ENCODE measurements at places on chromosomes 2 and 18.

- DNase-seq: no peak
Observed at GRCh38 chr18:31192086-31192776, 29.6 kb upstream of the DSC1 start.

DNA sequence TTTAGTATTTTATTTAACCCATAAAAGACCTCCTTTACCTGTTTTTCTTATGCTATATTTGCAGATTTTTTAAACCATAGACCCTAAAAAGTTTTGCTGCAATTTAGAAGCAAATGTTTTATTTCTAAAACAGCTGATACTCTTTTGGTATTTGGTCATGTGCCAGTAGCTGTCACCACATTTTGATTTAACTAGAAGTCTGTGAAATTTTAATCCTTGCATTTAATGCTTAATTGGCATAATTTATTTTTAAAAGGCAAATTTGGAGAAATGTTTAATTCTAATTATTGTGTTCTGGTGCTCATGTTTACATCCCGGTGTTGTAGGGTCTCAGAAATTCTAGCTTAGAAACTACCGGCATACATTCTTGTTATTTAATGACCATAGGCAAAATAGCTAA, 111.8 kb downstream of the TTC27 start:
- DNase-seq: no peak

DNA sequence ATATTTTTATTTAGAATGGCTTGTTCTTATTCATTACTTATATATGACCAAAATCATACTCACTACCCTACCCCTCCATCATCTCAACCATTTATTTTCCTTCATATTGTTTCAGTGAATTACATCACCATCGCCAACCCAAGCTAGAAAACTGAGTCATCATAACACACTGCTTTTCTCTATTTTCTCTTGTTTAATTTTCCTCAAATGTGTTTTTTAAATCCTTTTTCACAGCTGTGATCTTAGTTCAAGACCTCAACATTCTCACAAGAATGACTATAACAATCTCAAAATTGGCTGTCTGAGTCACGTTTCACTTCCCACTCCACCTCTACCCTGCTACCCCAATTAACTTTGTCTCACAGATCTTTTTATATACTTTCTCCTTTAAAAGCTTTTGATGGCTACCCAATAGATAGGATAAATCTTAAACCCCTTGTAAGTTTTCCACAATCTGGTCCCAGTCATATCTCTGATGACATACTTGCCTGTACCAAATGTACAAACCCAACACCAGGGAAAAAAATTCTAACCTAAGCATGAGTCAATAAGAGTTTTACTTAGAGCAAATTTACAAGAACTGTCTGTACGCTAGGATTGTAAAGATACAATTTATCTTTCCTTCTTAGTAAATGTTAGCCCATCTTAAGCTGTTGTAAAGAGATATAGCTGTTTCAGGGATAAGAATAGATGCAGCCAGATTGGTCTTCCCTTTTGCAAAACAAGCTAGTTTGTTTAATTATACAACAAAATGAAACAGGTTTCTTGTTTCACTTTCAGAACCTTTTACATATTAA, 635.1 kb upstream of the SLC39A10 start:
- DNase-seq: no peak

DNA sequence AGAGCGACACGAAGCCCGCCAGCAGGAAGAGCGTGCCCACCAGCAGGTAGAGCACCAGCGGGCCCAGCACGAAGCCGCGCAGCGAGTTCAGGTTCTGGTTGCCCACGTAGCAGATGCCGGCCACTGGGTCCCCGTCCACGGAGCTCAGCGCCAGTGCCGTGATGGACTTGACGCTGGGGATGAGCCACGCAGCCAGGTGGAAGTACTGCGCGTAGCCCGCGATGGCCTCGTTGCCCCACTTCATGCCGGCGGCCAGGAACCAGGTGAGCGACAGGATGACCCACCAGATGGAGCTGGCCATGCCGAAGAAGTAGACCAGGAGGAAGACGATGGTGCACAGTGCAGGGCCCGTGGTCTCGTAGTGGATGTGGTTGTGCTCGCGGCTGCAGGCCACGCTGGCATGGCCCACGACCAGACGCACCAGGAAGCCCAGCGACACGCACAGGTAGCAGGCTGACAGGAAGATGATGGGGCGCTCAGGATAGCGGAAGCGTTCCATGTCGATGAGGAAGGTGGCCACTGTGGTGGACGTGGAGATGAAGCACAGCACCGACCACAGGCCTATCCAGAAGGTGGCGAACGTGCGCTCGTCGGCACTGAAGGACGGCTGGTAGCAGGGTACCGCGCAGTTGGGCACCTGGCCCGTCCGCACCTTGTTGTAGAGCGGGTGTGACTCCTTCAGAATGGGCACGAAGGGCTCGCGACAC, 2.1 kb downstream of the FZD5 start:
- no peak for DNase-seq

GRCh38 chr2:223700221-223700620, 98.1 kb upstream of the SCG2 start:
- DNase-seq: no peak

DNA sequence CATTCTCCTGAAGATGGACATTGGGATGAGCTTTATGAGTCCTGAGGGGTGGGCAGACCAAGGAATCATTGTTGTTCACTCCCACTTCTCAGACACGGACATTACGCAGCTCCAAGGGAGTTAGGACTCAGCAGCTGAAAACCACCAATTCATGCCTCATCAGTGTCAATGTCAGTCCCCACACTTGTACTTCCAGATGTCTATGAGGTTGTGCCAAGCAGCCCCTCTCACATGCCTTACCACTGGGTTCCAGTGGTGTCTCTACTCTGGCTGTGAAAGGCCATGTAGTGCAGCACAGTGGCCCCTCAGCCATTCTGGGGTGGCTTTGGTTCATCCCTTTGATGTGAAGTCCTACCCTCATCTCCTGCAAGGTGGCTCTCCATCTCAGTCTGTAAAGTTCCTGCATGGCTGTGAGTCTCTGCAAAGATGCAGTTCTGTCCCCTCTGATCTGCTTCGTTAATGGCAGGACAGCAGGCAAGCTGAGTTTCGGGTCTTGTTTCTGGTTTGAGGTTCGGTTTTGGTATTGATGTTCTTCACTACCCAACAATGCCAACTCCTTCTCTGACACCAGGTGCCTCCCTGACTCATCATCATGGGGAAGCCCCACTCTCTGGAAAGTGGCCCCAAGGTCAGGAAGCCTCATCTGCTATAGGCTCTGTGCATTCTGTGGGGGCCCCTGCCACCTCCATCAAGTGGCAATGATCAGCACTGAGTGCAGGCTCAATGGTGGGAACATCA, 14.0 kb upstream of the COL6A3 start:
- DNase-seq: peak; percentile 88

GRCh38 chr2:61763605-61764034, 90.2 kb downstream of the FAM161A start:
- no peak for DNase-seq

Data from stimulated activated CD4-positive, alpha-beta T cell treated with anti-CD3 and anti-CD28 coated beads, Interleukin-4, amount 100 ng/mL, for 4 hours (primary cell).